HepG2 (cell line): ENCODE measurements at places on chromosomes 6 and 20. TPM values are rescaled to one million over a fixed set of nuclear protein-coding genes. Genes with fewer than 3 reads are reported as not detected.
A peak's percentile ranks its signal among the peaks of the same experiment; 100 is the strongest.

DNA sequence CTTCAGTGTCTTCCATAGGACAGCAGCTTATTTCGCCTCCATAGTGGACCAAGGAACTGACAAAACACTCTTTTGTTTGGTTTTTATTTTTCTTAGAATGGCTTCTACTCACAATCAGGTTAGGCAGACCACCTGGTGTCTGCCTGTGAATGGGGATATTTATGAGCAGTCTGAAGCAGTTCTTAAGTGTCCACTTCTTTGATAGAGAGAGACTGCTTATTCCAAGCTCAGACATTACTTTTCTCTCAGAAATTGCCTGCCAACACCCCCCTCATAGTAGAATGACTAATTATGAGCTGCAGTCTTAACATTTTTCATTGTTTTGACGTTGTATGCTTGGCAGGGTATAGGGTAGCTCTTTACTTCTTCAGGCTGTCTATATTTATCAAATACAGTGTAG lies 174.7 kb downstream of the ZFAND3 start:
- H3K4me3 ChIP-seq: no peak overlapping the region
- no peak for DNase-seq
- H3K36me3 ChIP-seq: no peaks in the 10 kb centered on the region
- H3K4me1 ChIP-seq: peaks cover 2% of the 10 kb centered on the region; the same call in 1 of the 2 replicates

DNA sequence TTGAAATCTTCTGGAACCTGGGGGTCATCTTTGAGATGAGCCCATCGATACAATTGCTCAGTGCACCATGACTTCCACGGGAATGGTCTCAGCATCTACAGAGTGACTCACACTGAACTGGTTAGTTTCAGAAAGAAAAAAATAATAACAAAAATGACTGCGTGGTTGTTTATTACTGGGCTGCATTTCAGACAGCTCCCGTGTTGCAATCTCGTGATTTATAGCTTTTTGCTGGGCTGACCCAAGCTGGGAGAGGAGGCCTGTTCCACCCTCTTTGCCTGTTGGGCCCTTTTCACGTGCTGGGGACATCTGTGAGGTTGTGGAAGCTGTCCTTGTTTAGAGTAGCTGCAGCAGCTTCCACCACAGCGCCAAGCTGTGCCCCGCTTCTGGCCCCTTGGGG lies 225.5 kb downstream of the BMP7 start:
- no peak for DNase-seq
- H3K4me1 ChIP-seq: peaks cover 9% of the 10 kb centered on the region
- no peak overlapping the region for H3K27ac ChIP-seq
- H3K4me3 ChIP-seq: no peak overlapping the region

DNA sequence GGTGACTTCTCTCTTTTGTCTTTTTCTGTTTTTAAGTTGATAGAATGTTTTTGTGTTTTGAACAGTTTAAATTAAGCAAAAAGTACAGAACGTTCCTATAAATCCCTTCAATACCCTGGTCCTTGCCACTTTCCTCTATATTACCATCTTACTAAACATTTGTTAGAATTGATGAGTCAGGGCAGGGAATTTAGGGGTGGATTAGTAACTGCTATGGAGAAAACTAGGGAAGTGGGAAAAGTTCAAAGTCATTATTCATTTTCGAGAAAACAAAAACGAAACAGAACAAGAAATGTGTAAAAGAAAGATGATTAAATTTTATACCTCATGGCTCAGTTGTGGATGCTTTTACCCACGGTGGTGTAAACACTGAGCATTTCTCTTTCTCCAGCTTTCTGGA lies 240.4 kb upstream of the SULF2 start:
- no peaks in the 10 kb centered on the region for H3K36me3 ChIP-seq
- 0 out of 2 replicates have a peak, but pooled peaks cover 1% of the 10 kb centered on the region for H3K27me3 ChIP-seq
- H3K4me1 ChIP-seq: no peaks in the 10 kb centered on the region
- no peak overlapping the region for H3K4me3 ChIP-seq
- no peak for DNase-seq

GRCh38 chr6:14862845-14863244 lies 383.0 kb upstream of the JARID2 start:
- no peaks in the 10 kb centered on the region for H3K36me3 ChIP-seq
- H3K27me3 ChIP-seq: 0 out of 3 replicates have a peak, but pooled peaks cover 3% of the 10 kb centered on the region
- no peak overlapping the region for H3K27ac ChIP-seq
- H3K4me1 ChIP-seq: no peaks in the 10 kb centered on the region
- DNase-seq: no peak

GRCh38 chr20:62667530-62668440 lies 25.5 kb downstream of the SLCO4A1 start:
- H3K27me3 ChIP-seq: no peaks in the 10 kb centered on the region
- peak; percentile 39 for DNase-seq
- no peak overlapping the region for H3K4me3 ChIP-seq
- H3K27ac ChIP-seq: peak overlapping the region; percentile 71
- peaks cover 68% of the 10 kb centered on the region for H3K4me1 ChIP-seq
- peaks cover 20% of the 10 kb centered on the region; the same call in 1 of the 3 replicates for H3K36me3 ChIP-seq

PRND gene
- not detected in 2 replicates for total RNA-seq

SPACA1 gene
- total RNA-seq: not detected in 2 replicates

RIPPLY2 gene
- not detected in 2 replicates for total RNA-seq
